ENCODE measurements at places on chromosomes 5 and 9.

DNA sequence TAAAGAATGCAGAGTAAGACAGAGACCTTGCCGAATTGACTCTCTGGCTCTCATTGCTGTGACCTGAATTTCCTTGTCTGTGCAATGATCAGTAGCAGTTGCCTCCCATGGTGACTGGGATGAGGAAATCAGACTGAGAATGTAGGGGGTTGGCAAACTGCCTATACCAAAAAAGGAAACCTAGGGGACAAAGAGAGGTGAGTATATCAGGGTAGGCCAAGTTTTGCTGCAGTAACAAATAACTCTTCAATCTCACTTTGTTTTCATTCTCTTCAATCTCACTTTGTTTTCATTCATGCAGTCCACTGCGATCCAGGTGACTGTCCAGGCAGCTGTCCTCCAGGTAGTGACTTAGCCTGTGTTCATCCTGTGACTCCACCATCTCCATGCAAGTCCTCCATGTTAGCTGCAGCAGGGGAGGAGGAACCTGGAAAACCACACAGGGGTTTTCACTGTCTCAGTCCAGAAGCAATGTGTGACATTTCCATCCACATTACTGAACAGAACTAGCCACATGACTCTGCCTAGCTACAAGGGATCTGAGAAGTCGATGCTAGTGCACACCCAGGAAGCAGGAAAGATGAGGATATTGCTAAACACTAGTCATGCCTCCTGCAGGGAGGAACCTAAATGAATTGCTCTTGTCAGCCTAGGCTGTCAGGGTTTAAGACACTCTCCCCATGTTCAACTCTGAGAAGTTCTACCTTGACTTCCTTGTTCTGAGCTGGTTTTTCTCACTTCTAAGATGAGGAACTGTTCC lies 26.0 kb downstream of the TMEM174 start:
- DNase-seq: no peak

DNA sequence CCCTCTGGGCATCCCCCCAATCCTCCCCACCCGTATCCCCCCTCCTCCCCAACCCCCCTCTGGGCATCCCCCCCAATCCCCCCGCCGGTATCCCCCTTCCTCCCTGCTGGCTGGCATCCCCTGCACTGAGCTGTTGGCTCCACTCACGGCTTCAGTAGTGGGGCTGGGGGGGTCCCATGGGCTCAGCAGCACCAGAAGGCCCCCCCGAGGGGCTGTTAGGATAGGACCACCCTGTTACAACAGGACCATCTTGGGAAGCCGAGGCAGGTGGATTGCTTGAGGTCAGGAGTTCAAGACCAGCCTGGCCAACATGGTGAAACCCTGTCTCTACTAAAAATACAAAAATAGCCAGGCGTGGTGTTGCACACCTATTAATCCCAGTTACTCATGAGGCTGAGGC lies 42.4 kb downstream of the EXD3 start:
- DNase-seq: no peak

DNA sequence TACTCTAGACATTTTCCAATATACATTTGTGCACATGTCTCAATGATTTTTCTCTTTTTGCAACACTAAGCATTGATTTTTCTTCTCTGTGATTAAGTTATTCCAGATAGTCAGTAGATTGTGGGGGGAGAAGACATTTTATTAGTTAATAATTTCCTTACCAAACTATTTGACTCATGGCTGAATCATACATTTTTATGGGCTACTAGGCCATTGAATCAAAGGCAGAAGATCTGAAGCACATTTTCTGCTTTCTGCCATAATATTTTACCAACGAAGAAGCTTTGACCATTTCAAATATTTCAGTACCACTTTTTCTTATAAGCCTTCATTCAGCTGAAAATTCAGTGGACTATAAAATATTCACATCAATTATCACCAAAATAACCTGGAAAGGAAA lies 175.6 kb downstream of the IRX2 start:
- no peak for DNase-seq

DNA sequence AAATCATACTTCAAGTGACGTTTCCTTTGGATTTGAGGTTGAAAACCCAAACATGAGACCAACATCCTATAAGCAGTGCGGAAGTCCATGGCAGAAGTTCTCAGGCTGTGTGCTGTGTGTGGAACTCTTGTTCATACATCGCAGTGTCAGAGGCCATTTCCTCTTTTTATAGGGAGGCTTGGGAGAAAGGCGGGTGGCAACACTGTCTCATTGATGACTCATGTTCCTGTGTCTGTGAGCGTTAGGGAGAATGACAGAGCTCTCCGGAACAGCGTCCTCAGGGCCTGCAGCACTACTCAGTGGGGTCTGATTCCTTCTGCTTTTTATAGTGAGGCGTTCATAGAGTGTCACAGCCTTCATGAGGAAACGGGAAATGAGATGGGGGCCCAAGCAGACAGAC lies 98.8 kb upstream of the BASP1 start:
- DNase-seq: no peak

GRCh38 chr9:71620746-71621145 lies 147.6 kb downstream of the CEMIP2 start:
- no peak for DNase-seq

DNA sequence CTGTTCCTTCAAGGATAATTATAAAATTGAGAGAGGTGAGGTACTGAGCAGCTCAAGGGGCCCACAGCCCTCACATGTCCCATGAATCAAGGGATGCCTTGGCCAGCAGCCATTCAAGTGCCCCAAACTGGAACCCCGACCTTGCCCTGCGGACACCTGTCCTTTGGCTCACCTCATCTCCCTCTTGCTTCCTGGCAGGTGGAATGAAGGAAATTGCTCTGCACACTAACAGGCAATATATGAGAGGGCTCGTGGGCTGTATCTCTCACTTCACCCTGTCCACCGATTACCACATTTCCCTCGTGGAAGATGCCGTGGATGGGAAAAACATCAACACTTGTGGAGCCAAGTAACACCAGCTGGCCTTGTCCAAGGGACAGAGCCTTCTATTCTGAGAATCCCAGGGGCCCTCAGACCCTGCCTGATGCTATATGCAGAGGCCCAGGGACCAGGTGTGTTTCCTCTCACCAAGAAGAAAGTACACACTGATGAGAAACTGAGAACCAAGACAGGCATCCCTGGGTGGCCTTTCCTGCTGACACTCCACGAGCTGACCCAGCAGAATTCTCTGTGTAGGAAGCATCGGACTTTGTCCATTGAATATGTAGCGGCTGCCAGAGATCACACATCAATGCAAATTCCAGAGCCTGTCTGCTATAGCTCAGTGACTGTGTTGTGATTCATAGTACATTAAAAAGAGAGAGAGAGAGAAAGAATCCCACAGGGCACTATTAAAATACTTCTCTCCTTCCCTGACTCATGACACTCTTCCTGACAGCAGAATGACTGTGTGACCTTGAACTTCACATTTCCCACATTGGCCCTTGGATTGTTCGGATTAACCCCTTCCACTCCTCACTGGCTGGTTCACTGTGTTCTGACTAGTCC lies 92.6 kb downstream of the LIFR start:
- no peak for DNase-seq

- DNase-seq: no peak
Measured at GRCh38 chr5:18403941-18404438, 769.7 kb downstream of the TAF11L14 start.

Measured in NK-92 treated with Interleukin-12 subunit alpha and Interleukin-12 subunit beta, amount 100 ng/mL, for 24 hours (cell line).